ENCODE measurements at places on chromosomes 6 and 20. TPM values are rescaled to one million over a fixed set of nuclear protein-coding genes. Genes with fewer than 3 reads are reported as not detected.

The NHSL1 gene
- 25.1 TPM for total RNA-seq

The KCNK5 gene
- 9.8 TPM for total RNA-seq

The IPCEF1 gene
- 3.2 TPM for total RNA-seq

The TP53TG5 gene
- 1.2 TPM for total RNA-seq

The KHDC1L gene
- not detected for total RNA-seq

The DAAM2 gene
- total RNA-seq, result 23.0 TPM

The RPL10A gene
- 2,073 TPM for total RNA-seq

The GNRH2 gene
- total RNA-seq, result 1.5 TPM

The FLRT3 gene
- 77.7 TPM for total RNA-seq

The CST4 gene
- not detected for total RNA-seq

The SPATS1 gene
- total RNA-seq, result not detected

Data from ureter (tissue), 1 donor.